ENCODE measurements at places on chromosomes 7 and 10.

DNA sequence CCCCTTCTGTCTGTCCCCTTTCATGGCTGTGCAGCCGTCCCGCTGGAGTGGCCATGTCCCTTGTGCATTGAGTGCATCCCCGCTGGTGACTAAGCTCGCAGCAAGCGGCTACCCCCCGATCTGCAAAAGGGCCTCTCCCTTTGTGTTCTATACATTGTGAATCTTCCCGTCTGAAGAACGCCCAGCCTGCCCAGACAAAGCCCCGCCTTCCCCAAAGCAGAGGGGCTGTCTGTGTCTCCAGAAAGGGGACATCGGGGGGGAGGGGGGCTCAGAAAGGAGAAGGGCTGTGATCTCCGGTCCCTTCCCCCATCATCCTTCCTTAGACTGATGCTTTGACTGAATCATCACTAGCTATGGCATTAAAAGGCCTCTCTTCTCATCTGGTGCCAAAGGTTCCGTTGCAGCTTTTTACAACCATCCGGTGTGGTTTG lies 11.9 kb downstream of the NPTX2 start:
- no peak for DNase-seq

GRCh38 chr7:154451480-154452457 lies 399.6 kb downstream of the DPP6 start:
- DNase-seq, result no peak

DNA sequence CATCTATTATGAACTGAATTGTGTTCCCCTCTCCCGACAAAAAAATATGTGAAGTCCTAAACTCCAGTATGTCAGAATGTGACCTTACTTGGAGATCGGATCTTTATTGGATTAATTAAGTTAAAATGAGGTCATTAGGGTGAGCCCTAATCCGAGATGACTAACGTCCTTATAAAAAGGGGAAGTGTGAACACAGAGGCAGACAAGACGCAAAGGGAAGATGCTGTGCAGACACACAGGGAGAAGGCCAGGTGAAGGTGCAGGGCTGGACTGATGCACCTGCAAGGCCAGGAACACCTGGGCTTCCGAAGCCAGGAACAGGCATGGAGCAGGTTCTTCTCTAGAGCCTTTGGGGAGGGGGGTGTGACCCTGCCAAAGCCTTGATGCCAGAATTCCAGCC lies 187.8 kb downstream of the PARD3 start:
- DNase-seq, result peak; percentile 24

DNA sequence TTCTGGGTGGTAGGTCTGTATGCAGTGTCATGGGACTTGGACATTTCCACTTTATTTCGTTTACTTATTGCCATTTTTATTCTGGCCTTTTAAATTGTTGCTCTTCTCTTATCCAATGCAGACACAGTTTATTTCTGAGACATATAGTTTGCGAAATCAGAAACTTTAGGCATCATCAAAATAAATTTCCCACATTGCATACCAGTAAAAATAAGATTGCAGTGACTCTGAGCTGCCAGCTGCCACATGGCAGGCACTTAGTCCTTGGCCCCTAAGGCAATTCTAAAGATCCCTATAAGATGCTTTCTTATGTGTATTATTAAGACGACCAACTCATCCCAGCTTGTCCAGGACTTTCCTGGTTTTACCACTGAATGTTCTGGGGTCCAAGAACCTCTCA lies 81.8 kb upstream of the ANKRD1 start:
- DNase-seq, result peak; percentile 82

GRCh38 chr10:66927971-66928770 lies 2.3 kb downstream of the LRRTM3 start:
- DNase-seq, result no peak

DNA sequence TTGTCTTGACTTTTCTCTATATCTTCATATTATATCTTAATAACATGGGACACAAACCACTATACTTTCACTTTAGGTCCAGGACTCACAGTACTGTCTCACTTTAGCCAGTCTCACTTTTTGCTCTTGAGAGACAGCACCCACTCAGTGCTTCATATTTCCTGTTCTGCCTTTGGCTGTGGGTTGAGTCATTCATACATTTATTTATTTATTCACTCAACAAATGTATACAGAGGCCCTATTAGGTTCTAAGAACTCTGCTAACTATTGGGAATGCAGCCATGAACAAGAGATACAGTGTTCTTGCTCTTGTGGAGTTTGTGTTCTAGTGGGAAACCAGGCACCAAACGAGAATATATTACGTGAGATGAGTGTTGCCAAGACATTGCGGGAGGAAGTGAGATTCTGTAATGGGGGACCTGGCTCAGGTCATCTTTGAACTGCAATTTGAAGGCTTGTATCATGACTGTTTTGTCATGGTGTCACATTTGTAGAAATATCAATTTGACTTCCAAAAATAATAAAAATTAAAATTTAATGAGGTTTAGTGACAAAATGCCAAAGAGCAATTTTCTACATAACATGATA lies 190.1 kb downstream of the SDHAF3 start:
- DNase-seq, result no peak

GRCh38 chr10:20670579-20670978 lies 226.5 kb downstream of the NEBL start:
- DNase-seq, result no peak

GRCh38 chr7:51034521-51035264 lies 252.0 kb upstream of the GRB10 start:
- no peak for DNase-seq

- peak; percentile 80 for DNase-seq
Observed at GRCh38 chr7:55570218-55570873, 2.0 kb downstream of the VOPP1 start.

DNA sequence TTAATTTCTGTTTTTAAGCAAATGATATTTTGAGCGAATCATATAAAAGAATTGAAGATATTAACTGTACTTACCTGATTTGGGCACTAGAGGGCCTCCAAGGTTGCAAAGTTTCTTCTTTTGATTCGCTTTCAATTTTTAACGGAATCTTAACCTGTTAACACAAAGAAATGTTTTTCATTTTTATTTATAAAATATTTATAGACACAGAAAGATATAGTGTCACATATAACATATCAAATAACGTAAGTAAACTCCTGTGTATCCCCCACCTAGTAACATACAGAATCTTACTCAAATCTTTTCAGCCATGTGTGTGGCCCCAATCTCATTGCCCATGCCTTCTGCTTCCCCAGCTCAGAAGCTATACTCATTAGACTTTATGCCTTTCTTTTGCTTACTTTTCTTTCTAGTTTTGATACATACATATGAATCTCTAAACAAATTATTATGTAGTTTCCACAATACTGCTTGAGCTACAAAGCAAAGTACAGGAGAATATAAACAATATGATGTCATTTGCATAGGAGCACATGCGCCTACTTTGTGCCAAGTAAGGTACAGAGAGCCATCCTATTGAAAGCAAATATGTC lies 49.5 kb upstream of the ZPBP start:
- DNase-seq, result peak; percentile 59

All from inflammatory macrophage treated with lipopolysaccharide for 4 hours (primary cell).